ENCODE measurements at places on chromosomes 7 and 10. TPM values are rescaled to one million over a fixed set of nuclear protein-coding genes. Genes with fewer than 3 reads are reported as not detected.

DNA sequence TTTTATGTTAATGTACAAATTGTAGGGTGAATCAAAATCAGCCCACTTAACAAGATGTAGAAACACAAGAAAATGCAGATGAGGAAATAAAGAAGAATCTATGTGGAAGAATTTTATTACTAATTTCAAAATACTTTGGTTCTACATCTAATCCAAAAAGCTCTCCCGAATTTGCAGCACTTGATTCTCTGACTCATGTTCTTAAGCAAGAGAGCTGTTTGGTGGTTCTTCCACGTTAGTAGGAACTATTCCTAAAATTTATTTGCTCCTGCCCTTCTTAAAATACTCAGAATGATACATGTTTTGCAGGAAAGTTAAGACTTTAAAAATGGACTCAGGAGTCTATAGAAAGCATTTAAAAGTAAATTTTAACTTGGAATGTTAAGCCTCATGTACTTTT is 91.8 kb downstream of the ZMYND11 start:
- no peak for DNase-seq

DNA sequence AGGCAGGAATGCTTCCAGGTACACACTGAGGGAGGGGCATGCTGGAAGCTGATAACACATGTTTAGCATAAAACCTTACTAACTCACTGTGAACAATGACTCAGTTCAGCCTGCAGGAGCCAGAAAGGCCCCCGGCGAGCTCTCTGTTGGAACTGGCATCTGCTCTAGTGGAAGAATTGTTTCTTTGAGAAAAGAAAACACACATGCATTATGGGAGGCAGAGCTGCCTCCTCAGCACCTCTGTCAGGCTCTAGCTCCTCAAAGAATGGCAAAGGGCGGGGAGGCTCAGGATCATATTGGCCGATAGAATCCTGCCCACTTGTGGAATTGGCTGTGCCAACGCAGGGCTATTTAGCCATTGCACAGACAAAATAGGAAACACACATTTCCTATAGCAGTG is 338.3 kb downstream of the CXCL12 start:
- no peak for DNase-seq

DNA sequence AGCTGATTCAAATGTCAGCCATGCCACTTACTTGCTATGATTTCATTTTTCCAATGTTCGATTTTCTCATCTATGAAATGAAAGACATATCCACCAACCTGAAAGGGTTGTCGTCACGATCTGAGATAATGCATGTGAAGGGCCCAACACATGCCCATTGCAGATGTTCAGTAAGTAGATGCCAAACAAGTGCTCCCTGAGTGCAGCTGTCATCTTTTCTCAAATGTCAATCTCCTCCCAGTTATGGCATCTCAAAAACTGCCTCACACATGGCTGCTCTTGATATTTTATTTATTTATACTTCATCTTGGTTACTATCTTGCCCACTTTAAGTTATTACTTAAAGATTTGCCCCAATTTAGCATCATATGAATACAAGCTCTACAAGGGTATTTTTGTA is 16.8 kb downstream of the CPEB3 start:
- no peak for DNase-seq

DNA sequence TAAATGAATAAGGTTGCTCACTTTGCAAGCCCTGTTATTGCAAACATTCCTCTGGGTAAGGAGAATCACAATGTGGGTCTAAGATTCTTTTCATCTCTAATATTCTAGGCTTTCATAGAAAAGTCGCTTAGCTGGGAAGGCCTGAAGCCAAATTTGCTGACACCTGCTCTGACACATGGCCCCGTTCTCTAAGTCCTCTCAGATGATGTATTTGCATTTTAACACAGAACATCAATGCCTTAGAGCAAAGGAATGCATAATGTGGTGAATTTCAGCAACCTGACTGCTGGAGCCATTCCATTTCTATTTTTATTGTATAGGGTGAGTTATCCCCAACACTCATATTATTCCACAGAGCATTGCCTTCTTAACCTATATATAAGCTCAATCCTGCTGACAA is 682.1 kb upstream of the NRP1 start:
- DNase-seq: no peak

DNA sequence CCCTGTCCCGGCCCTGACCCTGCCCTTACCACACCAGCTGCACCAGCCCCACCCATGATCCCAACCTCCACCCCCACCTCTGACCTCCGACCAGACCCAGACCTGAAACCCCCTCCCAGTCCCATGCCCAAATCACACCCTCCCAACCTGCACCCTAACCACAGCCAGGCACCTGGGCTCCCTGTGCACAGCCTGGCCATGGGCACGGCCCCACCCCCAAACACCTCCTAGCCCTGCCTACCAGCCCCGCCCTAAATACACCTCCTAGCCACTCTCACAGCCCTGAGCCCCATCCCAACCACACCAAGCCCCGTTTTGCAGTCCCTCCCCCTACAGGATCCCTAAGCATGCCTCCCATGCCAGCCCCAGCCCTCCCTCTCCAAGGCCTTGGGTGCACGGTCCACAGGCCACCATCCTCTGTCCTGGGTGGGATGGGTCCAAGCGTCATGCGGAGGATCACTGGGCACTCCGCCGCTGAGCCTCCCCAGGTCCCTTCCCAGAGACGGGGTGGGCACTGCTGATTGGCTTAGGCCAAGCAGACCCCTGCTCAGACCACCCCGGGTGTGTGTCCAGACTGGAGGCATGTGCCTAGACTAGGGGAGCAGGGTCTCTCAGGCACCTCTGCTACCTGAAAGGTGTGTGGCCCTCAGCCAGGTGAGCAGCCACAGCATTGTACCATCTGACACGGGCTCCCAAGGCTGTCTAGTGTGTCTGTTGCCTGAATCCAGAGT is 30.1 kb downstream of the INSIG1 start:
- DNase-seq: no peak

Gene ITPRIP
- total RNA-seq: 17.3 TPM

Gene OIT3
- not detected for total RNA-seq

Gene ENKUR
- total RNA-seq: not detected

Gene SPDYE11
- total RNA-seq: not detected
